ENCODE measurements at places on chromosomes 5 and 9.

DNA sequence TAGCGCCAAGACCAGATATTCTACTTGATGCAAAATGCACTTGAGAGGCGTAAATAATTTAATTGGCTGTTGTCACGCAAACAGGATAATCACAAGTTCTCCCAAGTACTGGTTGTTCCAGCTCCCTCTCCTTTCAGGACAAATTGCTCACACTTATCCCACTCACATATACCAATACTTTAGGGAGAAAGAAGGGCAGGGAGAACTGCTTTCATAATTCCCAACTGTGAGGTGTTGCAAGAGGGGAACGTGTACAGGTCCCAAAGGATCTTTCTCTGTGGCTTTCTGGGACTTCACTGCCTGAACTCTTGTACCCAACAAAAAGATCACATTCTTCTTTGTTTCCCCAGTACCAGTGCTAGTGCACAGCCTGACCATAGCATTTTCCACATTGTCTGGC, 21.5 kb upstream of the TGFBI start:
- DNase-seq: no peak

DNA sequence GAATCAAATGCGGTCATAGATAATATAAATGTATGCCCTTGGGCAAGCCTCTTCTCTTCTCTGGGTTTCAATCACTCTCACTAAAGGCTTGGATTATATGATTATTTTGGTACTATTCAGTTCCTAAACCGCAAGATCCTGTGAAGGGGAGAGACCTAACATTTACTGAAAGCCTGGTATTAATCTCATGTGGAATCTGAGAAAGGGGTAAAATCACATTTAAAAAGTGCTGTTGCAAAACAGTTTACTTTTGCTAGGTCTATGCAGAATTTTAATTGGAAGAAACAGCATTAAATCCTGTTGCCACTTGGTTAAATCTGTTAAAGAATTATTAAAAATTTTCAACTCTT, 50.7 kb downstream of the SLC44A1 start:
- DNase-seq: no peak

- DNase-seq: no peak
These were observed 34.9 kb upstream of the ACOT12 start for GRCh38 chr5:81428861-81429260.

DNA sequence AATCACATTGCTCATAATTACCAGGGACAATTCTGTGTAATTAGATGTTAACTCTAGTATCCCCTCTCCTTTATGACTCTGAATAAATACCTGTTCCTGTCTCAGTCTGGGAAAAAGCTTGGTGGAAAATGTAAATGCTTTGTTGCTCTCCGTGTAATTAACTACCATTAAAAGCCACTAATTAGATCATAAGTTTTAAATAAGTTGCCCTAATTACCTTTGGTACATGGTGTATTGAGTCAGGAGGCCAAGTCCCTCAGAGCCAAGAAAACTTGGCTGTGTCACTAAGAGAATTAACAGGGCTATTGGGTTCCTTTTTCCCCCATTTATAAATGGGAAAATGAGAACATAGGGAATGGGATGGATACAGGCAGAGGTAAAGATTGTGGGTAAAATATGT, 617.6 kb downstream of the TLR4 start:
- DNase-seq: no peak

DNA sequence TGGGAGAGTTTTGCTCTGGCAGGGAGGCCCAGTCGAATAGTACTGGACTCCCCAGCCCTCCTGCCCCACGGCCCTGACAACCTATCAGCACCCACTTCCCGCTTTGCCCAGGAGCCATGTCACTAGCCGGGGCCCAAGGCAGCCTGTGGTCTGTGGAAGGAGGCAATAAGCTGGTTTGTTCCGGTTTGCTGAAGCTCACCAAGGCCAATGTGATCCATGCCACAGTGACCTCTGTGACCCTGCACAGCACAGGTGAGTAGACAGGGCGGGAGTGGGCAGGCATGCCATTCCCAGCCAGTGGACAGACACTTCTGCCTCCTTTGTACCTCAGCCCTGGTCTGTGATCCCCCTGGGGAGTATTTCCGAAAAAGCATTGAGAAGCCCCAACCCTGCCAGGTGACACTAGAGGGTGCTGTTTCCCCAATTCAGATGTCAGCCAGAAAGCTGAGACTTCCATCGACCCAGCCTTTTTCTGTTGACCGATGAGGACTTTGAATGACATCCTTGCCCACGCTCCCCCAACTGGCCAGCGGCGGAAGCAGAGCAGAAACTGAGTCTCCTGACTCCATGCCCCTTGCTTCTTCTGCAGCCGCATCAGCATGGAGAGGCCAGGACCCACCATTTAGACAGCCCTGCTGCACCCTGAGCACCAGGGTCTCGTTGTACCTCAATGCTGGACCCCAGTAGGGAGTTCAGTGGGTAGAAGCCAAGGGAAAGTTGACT, 9.6 kb downstream of the PCYOX1L start:
- DNase-seq: peak; percentile 67

DNA sequence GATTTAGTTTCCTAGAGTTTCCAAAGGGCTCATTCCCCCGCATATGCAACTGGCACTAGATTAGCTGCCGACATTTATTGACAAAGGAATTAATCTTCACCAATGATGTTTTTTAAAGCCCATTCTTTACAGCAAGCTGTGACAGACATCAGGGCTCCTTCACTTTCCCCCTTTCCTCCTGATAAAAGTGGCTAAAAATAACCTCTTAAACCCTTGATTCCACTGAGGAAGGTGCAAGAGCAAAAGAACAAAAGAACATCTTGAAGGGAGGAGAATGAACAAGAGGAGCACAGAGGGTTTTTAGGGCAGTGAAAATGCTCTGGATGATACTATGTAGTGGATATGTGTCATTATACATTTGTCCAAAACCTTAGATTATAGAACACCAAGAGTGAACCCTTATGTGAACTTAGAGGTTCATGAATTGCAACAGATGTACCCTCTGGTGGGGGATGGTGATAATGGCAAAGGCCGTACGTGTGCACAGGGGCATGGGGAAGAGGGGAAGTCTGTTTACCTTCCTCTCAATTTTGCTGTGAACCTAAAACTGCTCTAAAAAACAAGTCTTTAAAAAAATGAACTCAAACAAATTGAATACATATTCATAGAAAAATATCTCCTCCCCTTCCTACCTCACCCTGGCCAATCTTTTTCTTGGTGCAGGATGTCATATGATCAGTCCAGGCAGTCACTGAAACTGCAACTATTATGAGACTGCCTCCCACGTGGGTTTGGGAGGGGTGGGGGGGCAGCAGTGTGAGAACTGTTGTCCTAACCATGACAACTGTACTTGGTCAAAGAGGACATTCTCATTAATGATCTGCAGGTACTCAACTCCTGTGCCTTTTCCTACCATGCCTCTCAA, 83.0 kb downstream of the MARCHF3 start:
- no peak for DNase-seq

Data from CD4-positive, alpha-beta T cell treated with Interleukin-4 for 1 hour (primary cell).